ENCODE measurements at places on chromosomes 5 and 9. TPM values are rescaled to one million over a fixed set of nuclear protein-coding genes. Genes with fewer than 3 reads are reported as not detected.

GRCh38 chr5:150082374-150082773, 4.0 kb downstream of the CSF1R start:
- no peak for DNase-seq

- DNase-seq = no peak
Measured at GRCh38 chr5:132110930-132111329, 37.3 kb downstream of the CSF2 start.

DNA sequence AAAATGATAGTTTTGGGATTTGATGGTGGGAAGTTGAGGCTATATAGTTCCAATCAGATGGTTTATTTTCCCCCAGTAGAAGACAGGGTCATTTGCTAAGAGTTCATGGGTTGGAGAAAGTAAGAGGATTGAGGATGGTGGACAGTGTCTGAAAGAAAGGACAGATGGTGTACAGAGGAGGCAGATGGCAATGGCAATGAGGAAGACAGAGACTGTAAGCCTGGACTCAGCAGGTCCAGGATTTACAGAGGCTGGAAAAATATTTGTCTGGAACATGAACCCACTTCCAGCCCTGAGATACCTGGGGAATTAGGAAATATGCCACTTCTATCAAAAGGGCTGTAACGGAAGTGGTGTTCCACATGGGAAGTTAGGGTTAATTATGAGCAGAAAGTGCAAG, 84.5 kb downstream of the PCSK1 start:
- DNase-seq = no peak

SLC6A19 gene
- 179 TPM for total RNA-seq

DNA sequence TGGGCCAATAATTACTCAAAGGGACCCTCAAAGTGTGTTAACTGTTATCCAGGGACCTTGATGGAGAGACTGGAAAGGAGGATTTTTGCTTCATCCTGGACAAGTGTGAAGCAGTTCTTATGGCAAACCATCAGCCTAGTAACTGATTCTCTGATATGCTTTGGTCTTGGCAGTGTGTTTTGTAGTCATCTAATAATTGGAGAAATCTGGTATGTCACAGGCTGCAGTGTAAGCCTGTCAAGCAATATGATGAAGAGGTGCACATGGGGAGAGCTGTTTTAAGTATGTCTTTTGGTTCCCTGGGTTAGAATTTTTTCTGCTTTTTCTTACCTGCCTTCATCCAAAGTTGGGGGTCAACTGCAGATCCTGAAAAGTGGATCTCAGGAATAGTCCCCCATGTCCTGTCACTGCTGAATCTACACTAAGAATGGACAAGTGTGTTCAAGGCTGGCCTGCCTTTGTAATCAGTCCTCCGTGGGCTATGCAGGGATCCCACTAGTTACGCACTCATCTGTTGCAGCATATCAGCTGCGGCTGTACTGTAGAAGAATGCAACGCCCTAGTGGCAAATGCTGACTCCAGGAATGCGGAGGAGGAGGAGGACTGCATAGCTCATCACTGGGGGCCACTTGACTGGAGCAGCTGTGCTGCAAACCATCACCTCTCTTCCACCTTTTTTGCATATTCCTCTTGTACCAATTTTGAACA, 1.9 kb downstream of the SPTAN1 start:
- peak; percentile 74 for DNase-seq

DNA sequence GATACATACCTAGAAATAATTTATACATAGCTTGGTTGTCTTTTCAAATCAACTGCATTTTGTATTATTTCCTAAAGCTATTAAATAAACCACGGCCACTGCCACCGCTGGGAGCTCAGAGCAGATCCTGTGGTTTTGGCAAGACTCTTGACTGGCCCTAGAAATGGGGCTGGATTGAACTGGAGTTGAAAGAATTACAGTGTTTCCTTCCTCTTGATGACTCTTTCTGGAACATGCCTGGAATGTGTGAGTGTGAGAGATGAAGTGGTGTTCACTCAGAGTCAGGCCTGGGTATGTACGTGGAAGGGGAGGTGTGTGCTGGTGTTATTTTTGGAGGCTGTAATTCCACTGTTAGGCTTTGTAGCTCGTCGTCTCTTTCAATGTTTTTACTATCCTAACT, 45.9 kb downstream of the TEK start:
- DNase-seq = peak; percentile 18

GRCh38 chr5:161306351-161306995, 240.1 kb downstream of the GABRB2 start:
- DNase-seq = no peak

DNA sequence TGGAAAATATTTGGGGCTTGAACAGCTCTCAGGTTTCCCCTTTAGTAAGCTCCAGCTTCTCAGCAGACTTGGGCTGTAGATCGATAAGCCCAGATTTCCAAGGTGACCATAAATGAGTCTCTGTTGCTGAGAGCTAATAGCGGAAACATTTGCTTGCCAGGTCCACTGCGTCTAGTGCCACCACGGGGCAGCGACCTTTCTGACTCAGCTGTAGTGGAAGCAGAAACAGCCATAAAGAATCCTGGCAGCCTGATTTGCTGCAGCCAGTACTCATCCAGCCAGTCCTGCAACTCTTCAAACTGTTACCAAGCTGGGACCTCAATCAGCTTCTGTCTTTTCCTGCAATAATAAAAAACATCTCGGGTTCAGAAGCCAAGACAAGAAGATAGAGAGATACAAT, 241.7 kb downstream of the DOCK8 start:
- peak; percentile 42 for DNase-seq

- no peak for DNase-seq
Measured at GRCh38 chr5:149603210-149603609, 21.9 kb downstream of the ARHGEF37 start.

GRCh38 chr9:89563571-89564345, 41.1 kb upstream of the GADD45G start:
- DNase-seq = no peak

- no peak for DNase-seq
Measured at GRCh38 chr9:88949961-88950340, 41.3 kb upstream of the S1PR3 start.

PCA3 gene
- not detected for total RNA-seq

- peak; percentile 74 for DNase-seq
Measured at GRCh38 chr5:149474198-149474597, 77.0 kb downstream of the CSNK1A1 start.

GRCh38 chr5:115558388-115558956, 13.9 kb upstream of the FEM1C start:
- no peak for DNase-seq

PTGS1 gene
- 24.1 TPM for total RNA-seq

DNA sequence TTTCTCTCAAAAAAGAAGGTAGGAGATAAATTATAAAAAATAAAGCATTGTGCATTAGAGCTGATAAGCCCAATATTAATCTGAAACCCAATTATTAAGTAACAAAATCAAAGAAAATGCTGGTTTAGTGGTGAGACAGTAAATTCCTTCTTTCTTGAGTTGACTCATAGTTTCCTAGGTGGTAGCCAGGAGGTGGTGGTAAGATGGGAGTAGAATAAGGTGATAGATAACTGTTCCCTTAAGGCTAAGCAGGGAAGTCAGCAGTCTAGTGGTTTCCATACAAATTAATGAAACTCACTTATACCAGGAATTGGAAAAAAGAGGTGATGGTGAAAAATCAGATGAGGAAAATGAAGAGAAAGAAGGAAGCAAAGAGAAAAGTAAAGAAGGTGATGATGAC, 23.2 kb downstream of the LYSMD3 start:
- DNase-seq = no peak

- no peak for DNase-seq
Measured at GRCh38 chr5:149356391-149356790, 1.5 kb upstream of the PCYOX1L start.

DRD1 gene
- total RNA-seq = 0.81 TPM

- DNase-seq = no peak
Measured at GRCh38 chr9:134384811-134385479, 58.7 kb downstream of the RXRA start.

DNA sequence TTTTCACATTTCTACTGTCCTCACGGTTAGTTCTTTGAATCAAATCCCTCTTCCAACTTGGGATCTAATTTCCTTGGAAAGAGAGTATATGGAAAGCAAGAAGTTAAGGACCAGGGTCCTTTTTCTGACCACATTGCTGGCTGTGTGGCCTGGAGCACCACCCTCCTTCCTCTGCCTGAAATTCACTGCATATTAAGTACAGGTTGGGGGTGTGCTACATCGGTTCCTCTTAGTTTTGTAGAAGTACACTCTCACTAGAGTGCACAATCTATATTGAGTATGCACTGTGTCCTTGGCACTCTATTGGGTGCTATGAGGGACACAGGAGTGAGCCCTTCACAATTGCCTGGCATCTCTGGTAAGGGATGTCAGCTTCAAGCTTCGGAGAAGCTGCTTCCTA, 53.8 kb upstream of the KLF9 start:
- DNase-seq = no peak

Data from mucosa of gallbladder (tissue), 1 donor.